ENCODE measurements at places on chromosomes 11 and 22.
A peak's percentile ranks its signal among the peaks of the same experiment; 100 is the strongest.

DNA sequence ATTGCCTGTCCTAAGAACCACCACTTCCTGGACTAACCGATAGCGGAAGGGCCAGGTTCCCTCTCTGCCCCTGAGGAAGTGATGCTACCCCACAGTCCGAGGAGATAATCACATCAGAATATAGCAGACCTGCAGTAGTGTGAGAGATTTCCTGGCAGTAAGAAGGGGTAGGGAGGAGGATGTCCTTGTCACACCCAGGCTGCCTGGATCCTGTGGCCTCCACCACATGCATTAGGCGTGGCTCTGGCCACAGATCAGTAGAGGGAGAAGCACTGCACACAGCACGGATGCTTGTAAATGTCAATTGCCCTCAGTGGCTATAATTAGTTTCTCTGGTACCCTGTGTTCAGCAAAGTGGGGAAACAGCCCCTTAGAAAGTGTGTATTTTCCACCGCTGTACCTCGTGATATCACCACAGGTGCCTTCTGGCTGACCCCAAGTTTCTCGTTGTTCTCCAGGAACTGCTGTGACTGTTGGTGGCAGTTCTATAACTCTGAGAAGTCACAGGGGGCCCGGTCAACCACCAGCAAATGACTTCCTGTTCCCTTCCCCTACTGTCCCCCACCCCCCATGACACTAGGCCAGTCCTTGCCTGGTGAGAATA is 61.8 kb downstream of the UBASH3B start:
- no peak for DNase-seq

- no peak for DNase-seq
These were observed 132.8 kb upstream of the PITPNB start for GRCh38 chr22:28051787-28052356.

DNA sequence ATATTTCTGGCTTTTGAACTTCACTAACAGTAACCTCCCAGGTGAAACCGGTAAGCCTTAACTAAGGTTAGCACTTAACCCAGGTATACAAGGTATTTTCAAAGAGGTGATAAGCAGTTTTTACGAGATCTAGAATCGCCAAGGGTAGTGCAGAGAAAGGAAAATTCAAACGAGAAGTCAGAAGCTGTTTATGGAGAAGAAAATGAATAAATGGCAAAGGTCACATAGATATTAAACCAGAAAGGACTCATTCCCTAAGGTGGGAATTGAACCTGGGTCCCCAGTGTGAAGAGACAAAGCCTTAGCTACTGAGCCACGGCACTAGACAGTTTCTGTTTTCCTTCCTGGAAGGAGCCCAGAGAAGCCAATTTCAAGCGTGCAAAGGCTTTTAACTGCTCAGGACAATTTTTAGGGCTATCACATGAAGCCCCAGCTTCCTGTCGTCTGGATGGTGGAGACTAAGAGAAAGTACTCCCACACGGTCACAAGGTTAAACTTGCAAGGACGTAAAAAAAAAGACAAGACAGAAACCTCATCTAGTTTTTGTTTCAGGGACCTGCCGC is 5.7 kb upstream of the C1QTNF6 start:
- no peak for DNase-seq

GRCh38 chr11:115941481-115941993 is 437.3 kb upstream of the CADM1 start:
- no peak for DNase-seq

DNA sequence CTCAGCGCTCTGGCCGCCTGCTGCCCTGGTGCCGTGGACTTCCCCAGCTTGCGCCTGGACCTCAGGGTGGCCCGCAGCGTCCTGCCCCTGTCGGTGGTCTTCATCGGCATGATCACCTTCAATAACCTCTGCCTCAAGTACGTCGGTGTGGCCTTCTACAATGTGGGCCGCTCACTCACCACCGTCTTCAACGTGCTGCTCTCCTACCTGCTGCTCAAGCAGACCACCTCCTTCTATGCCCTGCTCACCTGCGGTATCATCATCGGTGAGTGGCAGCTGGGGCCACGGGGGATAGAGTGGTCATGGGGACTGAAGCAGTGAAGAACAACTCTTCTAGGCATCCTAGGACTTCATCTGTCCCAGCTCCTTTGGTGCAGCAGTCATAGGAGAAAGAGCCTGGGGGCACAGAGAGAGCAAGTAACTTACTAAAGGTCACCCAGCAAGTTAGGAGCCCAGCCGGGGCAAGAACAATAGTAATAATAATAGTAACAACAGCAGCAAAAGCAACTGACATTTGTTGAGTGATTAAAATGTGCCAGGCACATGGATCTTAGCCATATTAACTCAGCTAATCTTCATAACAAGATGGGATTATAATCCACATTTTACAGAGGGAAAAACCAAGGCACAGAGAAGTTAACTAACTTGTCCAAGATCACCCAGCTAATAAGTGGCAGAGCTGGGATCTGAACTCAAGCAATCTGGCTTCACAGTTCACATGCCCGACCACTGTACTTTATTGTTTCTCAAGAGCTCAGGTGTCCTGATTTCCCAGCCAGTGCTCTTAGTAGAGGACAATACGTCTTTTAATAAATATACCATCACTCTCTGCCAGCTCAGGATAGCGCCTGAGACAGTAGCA is 1.4 kb downstream of the SLC35C1 start:
- no peak for DNase-seq

GRCh38 chr11:13577881-13578280 is 82.1 kb upstream of the PTH start:
- no peak for DNase-seq

DNA sequence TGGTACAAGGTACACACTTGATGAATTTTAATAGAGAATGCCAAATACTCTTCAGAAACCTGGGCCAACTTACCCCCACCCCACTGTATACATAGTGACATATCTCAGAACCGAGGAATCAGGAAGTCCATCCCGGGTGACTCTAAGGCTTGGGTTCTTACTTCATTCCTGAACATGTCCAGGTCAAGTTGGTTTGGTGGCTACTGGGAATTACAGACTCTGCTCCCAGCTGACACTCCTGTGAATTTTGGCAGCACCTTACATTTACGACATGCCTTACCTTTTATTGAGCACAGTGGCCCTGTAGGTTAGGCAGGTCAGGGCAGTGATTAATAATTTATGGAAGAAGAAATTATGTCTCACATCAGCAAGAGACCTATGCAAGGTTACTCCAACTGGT is 70.1 kb upstream of the LDLRAD3 start:
- no peak for DNase-seq

GRCh38 chr11:113168354-113169342 is 145.7 kb upstream of the TTC12 start:
- DNase-seq = no peak

- DNase-seq = no peak
These were observed 13.2 kb downstream of the MAP6 start for GRCh38 chr11:75655605-75656004.

DNA sequence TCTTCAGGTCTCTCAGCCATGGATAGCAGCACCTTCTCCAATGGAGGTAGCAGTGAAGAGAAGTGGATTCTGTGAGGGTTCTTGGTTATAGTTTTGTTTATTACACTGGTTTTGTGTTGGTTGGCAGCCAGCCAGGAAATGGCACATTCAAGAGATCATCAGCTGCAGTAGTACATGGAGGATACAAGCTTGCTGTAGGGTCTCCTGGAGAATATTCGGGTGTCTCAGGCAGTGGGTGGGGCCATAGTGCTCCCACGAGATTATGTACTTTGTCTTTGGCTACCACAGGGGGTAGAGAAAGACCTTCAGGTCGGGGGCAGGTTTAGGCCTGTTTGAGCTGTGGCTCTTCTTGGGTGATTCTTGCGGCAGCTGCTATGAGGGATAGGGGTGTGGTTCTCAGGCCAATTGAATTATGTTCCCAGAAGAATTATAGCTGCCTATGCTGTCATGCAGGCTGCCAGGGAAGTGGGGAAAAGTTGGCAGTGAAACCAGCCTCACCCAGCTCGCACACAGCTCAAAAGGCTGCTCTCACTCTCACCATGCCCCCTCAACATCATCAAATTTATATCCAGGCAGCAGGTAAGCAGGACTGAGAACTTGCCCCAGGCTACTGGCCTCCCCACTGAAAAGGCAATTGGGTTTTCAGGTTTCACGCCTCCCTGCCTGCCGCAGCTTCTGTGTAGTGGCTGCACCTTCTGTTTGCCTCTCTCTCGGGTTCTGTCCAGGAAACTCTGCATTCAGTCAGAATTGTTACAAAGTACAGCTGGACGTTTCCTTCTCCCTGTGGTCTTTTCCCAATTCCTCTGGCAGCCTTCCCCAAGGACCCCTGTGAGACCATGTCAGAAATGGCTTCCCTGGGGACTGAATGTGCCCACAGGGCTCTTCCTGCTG is 435.5 kb downstream of the LUZP2 start:
- no peak for DNase-seq

- DNase-seq = no peak
These were observed 12.4 kb upstream of the PRRG4 start for GRCh38 chr11:32817181-32817851.

GRCh38 chr22:19622061-19622441 is 92.3 kb upstream of the SEPTIN5 start:
- no peak for DNase-seq

- DNase-seq = no peak
These were observed 293.3 kb upstream of the MPPED2 start for GRCh38 chr11:30879322-30880005.

- DNase-seq = no peak
These were observed 44.5 kb downstream of the CELF1 start for GRCh38 chr11:47508240-47508957.

- DNase-seq = no peak
These were observed 24.5 kb downstream of the DUSP8 start for GRCh38 chr11:1547467-1548098.

- DNase-seq = no peak
These were observed 3.1 kb downstream of the CSNK2A3 start for GRCh38 chr11:11349870-11350337.

- peak; percentile 28 for DNase-seq
These were observed 88.6 kb downstream of the TEAD1 start for GRCh38 chr11:12762696-12763324.

GRCh38 chr11:15795378-15795777 is 561.0 kb downstream of the SOX6 start:
- no peak for DNase-seq

GRCh38 chr11:59216641-59217564 is 4.2 kb upstream of the MPEG1 start:
- DNase-seq = peak; percentile 47

DNA sequence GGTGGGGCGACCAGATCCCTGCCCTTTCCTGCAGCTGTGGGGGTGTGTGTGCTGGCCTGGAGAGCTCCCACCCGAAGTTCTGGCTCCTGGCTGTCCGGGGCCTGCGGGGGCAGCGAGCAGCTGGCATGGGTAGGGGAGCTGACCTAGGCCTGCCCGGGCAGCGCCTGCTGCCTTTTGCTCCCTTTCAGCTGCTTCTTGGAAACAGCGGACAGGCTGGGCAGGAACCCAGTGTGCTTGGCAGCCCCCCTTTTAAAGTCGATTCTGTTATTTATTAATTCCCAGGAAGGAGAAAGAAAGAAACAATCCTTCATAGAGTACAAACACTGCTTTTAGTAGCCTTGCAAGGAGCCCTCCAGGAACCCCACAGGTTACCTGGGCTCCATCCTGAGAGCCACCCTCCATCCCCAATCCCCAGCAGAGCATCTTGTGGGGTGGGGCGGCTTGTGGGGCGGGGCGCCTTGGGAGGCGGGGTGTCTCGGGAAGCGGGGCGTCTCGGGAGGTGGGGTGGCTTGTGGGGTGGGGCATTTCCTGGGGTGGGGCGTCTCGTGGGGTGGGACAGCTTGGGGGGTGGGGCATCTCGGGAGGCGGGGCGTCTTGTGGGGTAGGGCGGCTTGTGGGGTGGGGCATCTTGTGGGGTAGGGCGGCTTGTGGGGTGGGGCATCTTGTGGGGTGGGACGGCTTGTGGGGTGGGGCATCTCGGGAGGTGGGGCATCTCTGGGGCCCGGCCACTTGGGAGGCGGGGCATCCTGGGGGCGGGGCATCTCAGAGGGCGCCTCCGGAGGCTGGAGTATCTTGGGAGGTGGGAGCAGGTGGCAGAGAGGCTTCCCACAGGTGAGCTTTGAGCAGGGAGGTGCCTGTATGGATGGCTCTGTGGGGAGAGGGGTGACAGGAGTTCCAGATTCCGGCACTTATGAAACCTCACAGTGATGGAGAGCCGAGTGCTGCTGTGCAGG is 7.0 kb downstream of the CD81 start:
- no peak for DNase-seq

- peak; percentile 47 for DNase-seq
These were observed 35.4 kb downstream of the PKNOX2 start for GRCh38 chr11:125199915-125200314.

- peak; percentile 26 for DNase-seq
These were observed 875 bp upstream of the STT3A start for GRCh38 chr11:125591649-125592304.

GRCh38 chr11:114713756-114714155 is 35.4 kb downstream of the NXPE2 start:
- DNase-seq = no peak

DNA sequence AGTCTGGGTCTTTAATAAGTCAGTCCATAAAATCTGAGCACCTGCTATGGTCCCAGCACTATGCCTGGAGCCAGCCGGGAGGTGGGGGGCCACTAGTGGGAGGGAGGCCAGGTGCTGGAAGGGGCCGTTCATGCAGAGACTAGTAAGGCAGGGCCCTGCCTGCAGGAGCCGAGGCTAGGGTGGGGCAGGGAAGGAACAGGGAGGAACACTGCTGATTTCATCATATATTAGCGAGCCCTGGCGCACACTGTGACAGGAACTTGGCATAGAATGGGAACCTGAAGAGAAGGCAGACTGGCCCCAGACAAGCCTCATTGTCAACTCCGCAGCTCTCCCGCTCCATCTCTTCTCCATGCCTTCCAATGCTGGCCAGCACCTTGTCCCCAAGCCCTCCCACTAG is 7.1 kb downstream of the VSIG10L2 start:
- DNase-seq = peak; percentile 38

GRCh38 chr11:474914-475506 is 24.9 kb downstream of the PTDSS2 start:
- no peak for DNase-seq

- no peak for DNase-seq
These were observed 48.2 kb downstream of the HORMAD2 start for GRCh38 chr22:30128511-30128910.

DNA sequence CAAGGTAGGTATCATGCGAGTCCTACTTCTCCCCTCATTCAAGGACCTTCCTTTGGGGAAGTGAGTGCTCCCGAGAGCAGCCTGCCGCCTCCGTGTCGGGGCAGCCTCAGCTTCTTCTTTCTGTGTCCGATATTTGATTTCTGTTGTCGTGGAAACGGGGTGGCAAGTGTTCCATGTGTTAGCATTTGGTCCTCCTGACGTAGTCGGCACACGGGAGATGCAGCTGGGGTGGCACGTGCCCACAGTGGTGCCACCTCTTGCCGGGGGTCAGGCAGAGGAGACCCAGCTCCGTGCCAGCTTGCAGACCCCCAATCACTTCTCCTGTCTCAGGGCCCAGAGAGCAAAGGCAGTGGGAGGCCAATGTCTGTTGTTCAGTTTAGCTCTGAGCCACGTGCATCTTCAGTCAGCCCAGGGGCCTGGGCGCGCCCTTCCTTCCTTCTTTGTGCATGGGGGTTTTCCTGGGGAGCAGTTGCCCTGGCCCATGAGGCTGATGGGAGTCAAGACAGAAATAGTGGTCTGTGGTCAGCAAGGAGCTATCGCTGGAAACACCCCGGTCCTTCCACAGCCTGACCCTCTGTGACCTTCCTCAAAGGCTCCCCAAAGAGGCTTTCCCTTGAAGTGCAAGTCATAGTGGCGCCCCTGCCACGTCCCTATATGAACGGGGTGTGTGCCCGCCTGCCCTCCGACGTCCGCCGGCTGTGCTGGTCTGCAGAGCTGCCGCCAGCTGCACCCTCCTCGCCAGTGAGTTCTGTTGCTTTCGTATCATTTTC is 44.5 kb downstream of the PARVB start:
- no peak for DNase-seq

Data from gastrocnemius medialis (tissue), 4 donors.